ENCODE measurements at places on chromosomes 16 and 17.

DNA sequence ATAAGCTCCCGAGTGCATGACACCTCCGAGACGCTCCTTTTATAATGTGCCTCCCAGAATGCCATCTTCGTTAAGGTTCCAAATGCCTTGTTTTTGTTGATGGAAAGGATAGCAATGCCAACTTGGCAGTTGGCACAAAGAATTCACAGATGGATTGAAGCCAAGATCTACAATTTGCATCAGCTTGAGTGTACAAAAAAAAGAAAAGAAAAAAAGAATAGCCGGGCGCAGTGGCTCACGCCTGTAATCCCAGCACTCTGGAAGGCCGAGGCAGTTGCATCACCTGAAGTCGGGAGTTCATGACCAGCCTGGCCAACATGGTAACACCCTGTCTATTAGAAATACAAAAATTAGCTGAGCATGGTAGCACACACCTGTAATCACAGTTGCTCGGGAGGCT, 7.6 kb downstream of the TBC1D16 start:
- no peak for DNase-seq

DNA sequence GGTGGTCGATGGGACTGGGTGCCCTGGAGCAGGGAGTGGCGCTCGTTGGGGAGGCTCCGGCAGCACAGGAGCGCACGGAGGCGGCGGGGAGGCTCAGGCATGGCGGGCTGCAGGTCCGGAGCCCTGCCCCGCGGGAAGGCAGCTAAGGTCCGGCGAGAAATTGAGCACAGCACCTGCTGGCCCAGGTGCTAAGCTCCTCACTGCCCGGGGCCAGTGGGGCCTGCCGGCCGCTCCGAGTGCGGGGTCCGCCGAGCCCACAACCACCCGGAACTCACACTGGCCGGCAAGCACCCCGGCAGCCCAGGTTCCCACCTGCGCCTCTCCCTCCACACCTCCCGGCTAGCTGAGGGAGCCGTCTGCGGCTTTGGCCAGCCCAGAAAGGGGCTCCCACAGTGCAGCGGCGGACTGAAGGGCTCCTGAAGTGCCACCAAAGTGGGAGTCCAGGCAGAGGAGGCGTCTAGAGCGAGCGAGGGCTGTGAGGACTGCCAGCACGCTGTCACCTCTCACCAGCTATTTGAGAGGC, 88.8 kb upstream of the EEF2KMT start:
- DNase-seq: no peak

GRCh38 chr16:22317001-22317530, 19.9 kb downstream of the POLR3E start:
- no peak for DNase-seq

DNA sequence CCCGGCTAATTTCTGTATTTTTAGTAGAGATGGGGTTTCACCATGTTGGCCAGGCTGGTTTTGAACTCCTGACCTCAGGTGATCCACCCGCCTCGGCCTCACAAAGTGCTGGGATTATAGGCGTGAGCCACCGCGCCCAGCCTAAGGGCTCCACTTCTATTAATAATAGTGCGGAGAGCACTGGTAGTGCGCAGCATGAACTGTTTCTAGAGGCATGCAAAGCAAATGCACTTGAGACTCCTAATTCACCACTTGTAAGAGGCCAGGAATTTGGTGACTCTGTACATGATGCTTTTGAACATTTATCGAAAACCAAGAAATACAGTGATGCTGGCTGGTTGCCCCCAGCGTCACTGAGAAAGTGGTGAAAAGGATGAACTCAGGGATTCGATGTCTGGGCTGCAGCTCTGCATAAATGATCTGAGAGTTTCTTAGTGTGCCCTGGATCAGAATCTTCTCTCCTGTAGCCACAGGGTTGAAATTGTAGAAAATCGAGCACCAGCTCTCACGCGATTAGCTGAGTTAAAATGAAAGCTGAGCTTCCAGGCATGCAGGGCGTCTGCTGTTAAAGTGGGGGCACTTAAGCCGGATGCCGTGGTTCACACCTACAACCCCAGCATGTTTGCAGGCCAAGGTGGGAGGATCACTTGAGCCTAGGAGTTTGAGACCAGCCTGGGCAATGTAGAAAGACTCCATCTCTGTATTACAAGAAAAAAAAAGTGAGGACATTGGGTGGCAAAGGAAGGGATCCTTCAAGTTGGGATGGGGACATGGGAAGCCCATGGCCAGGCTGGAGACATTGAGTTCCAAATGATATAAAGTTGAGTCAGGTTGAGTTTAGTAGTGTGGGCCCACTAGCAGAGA, 4.8 kb downstream of the RNF213 start:
- DNase-seq: no peak

DNA sequence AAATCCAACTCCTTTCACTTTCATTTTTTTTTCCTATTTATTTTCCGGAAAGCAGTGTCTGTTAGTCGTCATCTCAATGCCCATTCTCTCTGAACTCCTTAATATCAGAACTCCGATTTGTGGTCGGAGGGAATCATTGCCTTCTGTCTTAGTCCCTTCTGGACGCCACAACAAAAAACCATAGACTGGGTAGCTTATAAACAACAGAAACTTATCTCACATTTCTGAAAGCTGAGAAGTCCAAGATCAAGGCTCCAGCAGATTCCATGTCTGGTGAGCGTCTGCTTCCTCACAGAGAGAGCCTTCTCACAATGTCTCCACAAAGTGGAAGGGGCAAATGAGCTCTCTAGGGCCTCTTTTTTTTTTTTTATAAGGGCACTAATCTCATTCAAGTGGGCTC, 296.6 kb upstream of the CDH11 start:
- DNase-seq: no peak

GRCh38 chr17:64041912-64042311, 21.5 kb upstream of the ICAM2 start:
- no peak for DNase-seq
